ENCODE measurements at places on chromosomes 2 and 18. TPM values are rescaled to one million over a fixed set of nuclear protein-coding genes. Genes with fewer than 3 reads are reported as not detected.

OTX1 gene
- not detected for total RNA-seq

GIGYF2 gene
- 117 TPM for total RNA-seq

NCKAP1 gene
- 162 TPM for total RNA-seq

TMEM178A gene
- total RNA-seq = 26.8 TPM

SERPINB11 gene
- not detected for total RNA-seq

HOXD12 gene
- not detected for total RNA-seq

AQP12A gene
- not detected for total RNA-seq

KLHL29 gene
- 34.0 TPM for total RNA-seq

ATP5MC3 gene
- total RNA-seq = 55.3 TPM

L3MBTL4 gene
- 2.9 TPM for total RNA-seq

TNS1 gene
- total RNA-seq = 18.7 TPM

IL1RN gene
- total RNA-seq = not detected

ESPNL gene
- 0.09 TPM for total RNA-seq

ANKRD30B gene
- total RNA-seq = 3.0 TPM

CNTNAP5 gene
- 49.7 TPM for total RNA-seq

FEV gene
- not detected for total RNA-seq

BBS5 gene
- 17.1 TPM for total RNA-seq

RFTN2 gene
- total RNA-seq = 50.2 TPM

CAVIN2 gene
- 10.5 TPM for total RNA-seq

ACVR1 gene
- total RNA-seq = 12.7 TPM

ALLC gene
- total RNA-seq = not detected

DNER gene
- 167 TPM for total RNA-seq

NEU2 gene
- total RNA-seq = not detected

FBLN7 gene
- total RNA-seq = 5.3 TPM

HOXD13 gene
- total RNA-seq = not detected

FOSL2 gene
- total RNA-seq = 5.8 TPM

UGT1A3 gene
- total RNA-seq = not detected

NCKAP5 gene
- 25.3 TPM for total RNA-seq

KIAA2012 gene
- 1.00 TPM for total RNA-seq

IGFBP5 gene
- 60.9 TPM for total RNA-seq

ELOA2 gene
- not detected for total RNA-seq

FAM168B gene
- 105 TPM for total RNA-seq

VRK2 gene
- total RNA-seq = 6.3 TPM

TLX2 gene
- total RNA-seq = not detected

CNGA3 gene
- 3.0 TPM for total RNA-seq

CDH19 gene
- total RNA-seq = 0.09 TPM

ANKRD62 gene
- 0.18 TPM for total RNA-seq

CD226 gene
- 1.1 TPM for total RNA-seq

DNAH6 gene
- 9.5 TPM for total RNA-seq

LPIN1 gene
- 45.2 TPM for total RNA-seq

SNORC gene
- total RNA-seq = 4.2 TPM

GALNT5 gene
- 0.45 TPM for total RNA-seq

FAP gene
- 24.0 TPM for total RNA-seq

IL1A gene
- total RNA-seq = 0.09 TPM

POMC gene
- total RNA-seq = 0.91 TPM

EFR3B gene
- 31.9 TPM for total RNA-seq

POTEC gene
- total RNA-seq = 0.09 TPM

Data from cerebellum (tissue), 4 donors.